Activated T-cell treated with anti-CD3 and anti-CD28 coated beads for 1 hour (primary cell): ENCODE measurements at places on chromosomes 3 and 15.

GRCh38 chr15:68589053-68589452 lies 10.3 kb downstream of the CORO2B start:
- no peak for DNase-seq

DNA sequence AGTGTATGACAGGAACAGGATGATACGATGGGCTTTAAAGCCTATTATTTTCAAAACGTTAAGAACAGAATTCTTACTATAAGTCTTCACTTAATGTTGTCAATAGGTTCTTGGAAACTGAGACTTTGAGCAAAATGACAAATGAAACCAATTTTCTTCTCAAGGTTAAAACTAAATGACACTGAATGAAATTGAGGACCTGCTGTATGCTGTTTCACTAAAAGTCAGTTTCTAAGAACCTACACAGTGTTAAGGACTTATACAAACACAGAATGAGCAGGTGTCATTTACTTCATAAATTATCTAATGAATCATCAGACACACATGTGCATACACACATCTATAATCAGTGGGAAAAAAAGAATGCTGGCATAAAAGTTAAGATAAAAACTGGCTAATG lies 106.9 kb downstream of the RFTN1 start:
- no peak for DNase-seq

DNA sequence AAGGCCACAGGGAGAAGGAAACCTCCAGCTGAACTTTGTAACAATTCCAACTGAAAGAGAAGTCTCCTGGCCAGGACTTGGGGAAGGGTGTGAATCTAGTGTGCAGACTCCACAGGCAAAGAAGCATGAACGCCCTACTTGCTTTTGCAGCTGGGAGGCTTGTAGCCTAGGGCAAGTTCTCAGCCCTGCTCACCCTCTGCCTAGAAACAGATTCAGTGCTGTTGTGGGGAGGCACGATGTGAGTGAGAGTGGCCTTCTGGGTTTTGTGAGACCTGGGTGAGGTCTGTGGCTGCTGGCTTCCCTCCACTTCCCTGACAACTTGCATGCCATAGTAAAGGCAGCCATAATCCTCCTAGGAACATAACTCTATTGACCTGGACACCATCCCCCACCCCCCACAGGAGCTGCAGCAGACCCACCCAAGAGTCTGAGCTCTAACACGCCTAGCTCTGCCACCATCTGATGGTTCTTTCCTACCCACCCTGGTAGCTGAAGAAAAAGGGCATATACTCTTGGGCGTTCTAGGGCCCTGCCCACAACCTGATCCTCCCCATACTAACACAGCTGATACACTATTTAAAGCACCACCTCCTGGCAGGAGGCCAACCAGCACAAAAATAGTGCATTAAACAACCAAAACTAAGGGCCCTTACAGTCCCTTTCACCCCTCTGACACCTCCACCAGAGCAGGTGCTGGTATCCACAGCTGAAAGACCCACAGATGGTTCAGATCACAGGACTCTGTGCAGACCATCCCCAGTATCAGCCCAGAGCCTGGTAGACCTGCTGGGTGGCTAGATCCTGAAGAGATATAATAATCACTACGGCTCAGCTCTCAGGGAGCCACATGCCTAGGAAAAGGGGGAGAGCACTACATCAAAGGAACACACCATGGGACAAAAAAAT lies 426.5 kb downstream of the IGSF11 start:
- DNase-seq, result no peak

- DNase-seq, result no peak
These were observed 128.9 kb downstream of the ZIC1 start for GRCh38 chr3:147538034-147538433.

- DNase-seq, result no peak
These were observed 592.8 kb upstream of the GBE1 start for GRCh38 chr3:82354228-82354627.

GRCh38 chr3:16332904-16333426 lies 68.0 kb downstream of the OXNAD1 start:
- DNase-seq, result no peak

DNA sequence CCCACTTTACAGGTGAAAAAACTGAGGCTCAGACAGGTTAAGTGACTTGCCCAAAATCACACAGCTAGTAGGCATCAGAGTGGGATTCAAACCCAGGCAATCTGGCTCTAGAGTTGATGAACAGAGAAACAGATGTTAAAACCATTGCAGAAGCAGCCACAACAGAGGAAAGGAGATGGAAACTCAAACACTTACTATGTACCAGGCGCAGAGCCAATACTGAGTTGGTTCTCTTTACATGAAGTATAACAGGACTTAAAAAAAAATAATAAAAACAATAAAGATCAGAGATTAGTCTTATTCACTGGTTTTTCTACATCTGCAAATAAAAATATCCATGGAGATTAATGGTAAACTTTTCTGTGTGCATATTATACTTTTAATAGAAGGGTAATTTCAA lies 84.9 kb upstream of the SPATA12 start:
- DNase-seq, result no peak

DNA sequence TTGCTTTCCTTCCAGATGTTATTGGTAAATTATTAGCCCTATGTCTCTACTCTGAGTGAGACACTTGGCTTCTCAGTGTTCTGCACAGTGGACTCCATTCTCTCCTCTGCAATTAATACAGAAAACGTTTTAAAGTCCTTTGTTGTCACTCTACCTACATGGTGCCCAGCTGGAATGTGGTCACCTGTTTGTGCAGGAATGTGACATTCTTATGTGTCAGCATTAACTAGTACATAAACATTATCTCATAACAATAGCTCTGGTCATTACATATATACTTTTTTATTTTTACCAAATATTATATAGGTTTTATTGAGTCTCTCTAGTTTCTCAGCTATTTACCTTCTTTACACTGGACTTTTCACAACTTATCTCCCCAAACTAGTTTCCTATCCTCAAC lies 147.0 kb upstream of the KCNMB2 start:
- DNase-seq, result no peak

DNA sequence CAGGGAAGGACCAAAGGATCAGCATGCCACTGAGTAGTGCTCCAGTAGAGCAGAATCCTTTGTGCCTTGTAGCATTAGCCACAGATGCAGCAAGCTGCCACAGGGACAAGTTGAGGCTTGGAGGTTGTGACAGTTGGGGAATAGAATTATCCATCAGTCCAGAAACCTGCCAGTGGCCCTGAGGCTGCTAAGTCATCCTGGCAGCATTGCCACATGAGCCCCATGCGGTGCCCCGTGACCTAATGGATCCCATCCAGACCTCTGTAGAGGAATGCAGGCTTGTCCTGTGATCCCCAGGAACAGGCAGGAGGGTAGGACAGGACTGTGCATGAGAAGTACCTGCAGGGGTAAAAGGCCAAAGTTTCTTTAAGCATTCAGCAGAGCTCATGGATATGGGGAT lies 51.7 kb downstream of the BOC start:
- DNase-seq, result no peak

- DNase-seq, result no peak
These were observed at the start of gene GABRA5 for GRCh38 chr15:26866298-26867199. GABRA5 (plus strand) TSS chr15:26867062; CDS start chr15:26869249, 2,187 bp downstream.

- peak; percentile 8 for DNase-seq
These were observed 10.7 kb downstream of the IGF1R start for GRCh38 chr15:98658831-98659699.

DNA sequence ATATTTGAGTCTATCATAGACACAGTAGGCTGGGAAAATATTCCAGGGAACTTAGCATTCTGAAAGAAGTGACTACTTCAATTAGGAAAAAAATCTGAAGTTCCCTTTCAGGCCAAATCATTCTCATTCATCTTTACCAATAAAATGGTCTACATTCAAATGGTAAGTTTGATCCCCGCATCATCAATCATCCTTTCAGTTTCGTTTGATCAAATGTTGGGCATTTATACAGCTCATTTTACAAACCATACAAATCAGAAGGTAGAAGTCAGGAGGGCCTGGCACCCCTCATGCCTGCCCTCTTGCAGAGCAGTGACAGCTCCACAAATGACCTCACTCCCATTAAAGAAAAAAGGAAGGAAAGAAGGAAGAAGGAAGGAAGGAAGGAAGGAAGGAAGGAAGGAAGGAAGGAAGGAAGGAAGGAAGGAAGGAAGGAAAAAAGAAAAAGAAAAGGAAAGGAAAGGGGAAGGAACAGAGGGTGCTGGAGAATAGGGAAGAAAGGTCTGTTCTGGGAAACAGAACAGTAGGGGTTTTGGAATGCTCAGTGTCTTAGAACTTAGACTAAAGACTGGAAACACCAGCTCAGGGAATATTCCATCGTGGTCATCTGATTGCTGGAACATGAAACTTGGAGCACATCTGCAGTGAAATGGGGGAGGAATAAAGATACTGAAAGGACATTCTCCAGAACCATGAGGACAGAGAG lies 86.1 kb downstream of the XXYLT1 start:
- DNase-seq, result no peak

DNA sequence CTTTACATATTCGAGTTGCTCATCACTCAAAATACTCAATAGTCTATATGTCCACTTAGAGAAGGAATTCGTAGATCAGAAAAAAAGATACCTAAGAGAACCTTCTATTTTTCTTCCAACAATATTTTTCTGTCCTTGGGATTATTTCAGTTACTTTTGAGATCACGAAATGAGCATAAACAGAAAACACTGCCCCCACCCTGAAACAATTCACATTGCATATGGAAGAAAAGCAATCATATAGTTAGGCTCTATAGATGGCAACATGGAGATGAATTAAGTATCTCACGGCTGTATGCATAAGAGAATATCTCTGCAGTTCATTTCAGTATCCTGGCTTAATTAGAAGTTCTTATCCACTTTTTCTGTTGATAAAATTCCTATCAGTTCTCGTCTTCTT lies 391.1 kb downstream of the FGF12 start:
- no peak for DNase-seq

DNA sequence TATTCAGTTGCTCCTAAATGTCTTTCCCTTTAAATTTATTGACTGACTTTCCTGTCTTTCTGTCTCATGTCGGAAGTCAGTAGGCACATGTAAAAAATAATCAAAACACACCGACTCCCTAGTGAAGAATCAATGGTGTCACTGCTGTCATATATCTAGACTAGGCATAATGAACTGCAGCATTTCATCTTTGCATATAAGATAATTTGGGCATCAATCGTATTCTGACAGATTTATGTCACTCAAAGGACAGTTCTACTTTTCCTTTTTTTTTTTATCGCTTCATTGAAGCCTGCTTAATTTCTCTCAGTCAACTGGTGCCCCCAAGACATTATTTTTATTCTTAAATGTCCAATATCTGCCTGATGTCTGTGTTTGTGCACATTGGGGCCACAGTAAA lies 206.3 kb downstream of the MEIS2 start:
- DNase-seq, result no peak

DNA sequence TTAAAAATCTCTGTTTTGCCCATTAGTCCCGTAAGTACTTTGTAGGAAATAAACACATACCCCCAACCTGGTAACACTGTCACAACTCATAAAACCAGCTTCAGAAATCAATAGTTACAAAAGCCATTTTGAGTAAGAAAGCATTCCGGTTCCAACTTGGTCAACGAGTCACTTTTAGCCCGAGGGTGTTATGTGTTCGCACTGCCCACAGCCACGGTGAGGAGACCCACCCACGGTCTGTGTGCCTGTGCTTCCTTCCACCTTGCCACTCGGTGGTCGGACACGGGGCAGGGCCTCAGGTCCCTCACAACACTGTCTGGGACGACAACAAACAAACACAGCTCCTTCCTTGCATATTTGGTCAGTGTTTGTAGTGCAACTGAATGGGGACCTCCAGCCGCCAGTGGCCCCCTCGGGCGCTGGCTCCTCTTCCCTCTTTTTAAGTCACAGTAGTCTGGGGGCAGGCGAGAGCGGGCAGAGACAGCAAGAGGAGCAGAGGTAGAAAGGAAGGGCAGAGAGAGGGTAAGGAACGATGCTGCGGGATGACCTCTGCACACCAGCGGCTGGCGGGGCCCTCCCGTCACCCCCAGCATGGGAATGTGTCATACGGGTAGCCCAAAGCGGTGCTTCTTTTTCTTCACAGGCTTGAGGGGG lies 5.2 kb upstream of the MUSTN1 start:
- DNase-seq, result no peak

- no peak for DNase-seq
These were observed 207.0 kb upstream of the NR2E3 start for GRCh38 chr15:71603379-71603778.

- no peak for DNase-seq
These were observed 74.6 kb downstream of the ITGB5 start for GRCh38 chr3:124812291-124813265.

DNA sequence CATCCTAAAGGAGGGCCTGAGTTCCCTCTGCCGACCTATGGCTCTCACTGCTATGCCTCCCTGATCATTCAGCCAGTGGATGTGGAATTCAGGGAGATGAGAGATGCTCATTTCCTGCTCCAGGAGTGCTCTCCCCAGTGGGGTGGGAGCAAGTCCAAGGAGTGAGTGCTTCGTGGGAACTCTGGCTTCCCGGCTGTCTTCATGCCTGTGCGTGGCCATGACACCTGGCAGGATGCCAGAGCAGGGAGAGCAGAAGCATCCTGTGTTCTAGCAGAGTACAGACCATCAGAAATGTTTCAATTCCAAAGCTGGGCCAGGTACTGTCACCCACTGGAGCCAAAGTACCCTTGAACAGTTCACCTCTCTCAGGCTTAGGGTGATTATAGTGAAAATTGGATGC lies 45.1 kb downstream of the APH1B start:
- DNase-seq, result no peak

GRCh38 chr3:29080967-29081366 lies 199.9 kb upstream of the RBMS3 start:
- no peak for DNase-seq

- DNase-seq, result no peak
These were observed 1229.1 kb downstream of the ROBO2 start for GRCh38 chr3:78268716-78269668.

- peak; percentile 16 for DNase-seq
These were observed 524 bp downstream of the IGF1R start for GRCh38 chr15:98648654-98649471.

DNA sequence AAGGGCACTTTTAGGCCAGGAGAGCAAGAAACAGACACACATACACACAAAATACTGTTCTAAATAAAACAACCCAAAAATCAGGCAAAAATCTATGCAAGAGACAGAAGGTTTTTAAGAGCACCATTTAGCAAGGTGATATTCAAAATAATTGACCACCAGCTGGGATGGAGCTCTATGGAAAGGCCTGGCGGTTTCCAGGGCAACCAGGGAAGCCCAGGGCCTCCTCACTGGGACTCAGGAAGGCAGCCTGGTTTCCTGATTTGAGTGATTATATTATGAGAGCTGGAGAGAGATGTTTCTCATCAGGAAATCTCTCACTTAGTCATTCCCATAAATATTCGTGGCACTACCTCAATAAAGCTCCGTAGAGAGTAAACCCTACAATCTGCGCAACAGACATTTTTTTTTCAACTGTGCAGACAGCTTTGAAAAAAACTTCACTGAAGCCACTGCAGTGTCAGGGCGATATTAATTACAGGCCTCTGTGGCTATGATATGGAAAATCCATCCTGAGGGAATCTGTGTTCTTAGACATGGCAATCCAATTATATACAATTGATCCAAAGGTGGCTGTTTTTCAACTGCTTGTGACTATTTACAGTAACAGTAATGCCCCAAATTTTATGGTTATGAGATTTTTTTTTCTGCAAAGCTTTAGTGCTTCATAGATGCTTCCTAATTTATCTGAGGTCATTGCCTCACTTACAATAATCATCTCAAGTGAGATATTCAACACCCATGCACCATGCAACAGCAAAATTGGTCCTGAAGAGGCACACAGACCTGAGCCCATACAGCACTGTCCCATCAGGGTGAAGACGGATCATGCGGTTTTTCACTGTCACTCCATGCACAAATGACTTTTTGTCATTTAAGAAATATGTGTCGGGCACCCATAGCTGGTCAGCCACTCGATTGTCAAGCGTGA lies 152.1 kb downstream of the GABRB3 start:
- DNase-seq, result no peak
